ENCODE measurements at places on chromosomes 13 and 19. TPM values are rescaled to one million over a fixed set of nuclear protein-coding genes. Genes with fewer than 3 reads are reported as not detected.

NKG7 gene
- not detected for total RNA-seq

GJB6 gene
- 0.52 TPM for total RNA-seq

FFAR2 gene
- 0.20 TPM for total RNA-seq

VSIG10L gene
- 3.4 TPM for total RNA-seq

KLK14 gene
- total RNA-seq: not detected

ZNF471 gene
- 1.8 TPM for total RNA-seq

DNA sequence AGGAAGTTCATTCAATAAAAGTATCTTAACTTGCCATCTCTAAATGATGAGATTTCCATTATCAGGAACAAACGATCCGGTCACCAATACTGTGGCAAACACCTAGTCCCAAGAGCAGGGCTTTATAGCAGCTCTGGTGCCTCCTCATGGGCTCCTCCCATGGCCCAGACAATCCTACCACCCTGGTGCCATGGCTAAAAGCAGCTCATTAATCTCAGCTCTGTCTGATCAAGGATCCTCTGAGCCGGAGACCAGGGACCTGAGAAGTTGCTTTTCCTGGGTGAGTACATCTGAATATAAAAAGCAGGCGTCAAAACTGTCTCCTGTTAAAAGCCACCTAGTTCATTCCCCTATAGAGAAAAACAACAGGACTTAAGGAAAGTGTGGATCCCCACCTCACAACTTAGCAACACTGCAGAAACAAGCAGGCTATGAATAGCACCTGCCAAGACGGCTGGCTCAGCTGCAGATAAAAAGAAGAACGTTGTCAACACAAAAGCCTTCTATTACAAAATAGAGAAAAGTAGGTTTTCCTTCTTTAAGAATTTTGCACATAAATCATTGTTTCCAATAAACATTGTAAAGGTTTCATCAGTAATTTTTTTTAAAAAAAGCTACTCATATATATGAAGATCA lies 30.3 kb downstream of the TSHZ3 start:
- H3K27ac ChIP-seq: no peak overlapping the region
- H3K4me3 ChIP-seq: no peak overlapping the region
- no peaks in the 10 kb centered on the region for H3K27me3 ChIP-seq
- peaks cover 11% of the 10 kb centered on the region for H3K4me1 ChIP-seq
- DNase-seq: no peak

GRCh38 chr13:94617389-94618000 lies 15.8 kb downstream of the GPR180 start:
- DNase-seq: peak; percentile 40
- no peak overlapping the region for H3K27ac ChIP-seq
- H3K36me3 ChIP-seq: no peaks in the 10 kb centered on the region
- H3K4me1 ChIP-seq: no peaks in the 10 kb centered on the region

GRCh38 chr19:48318286-48318987 lies 6.9 kb upstream of the EMP3 start:
- no peak overlapping the region for H3K4me3 ChIP-seq
- H3K27ac ChIP-seq: no peak overlapping the region
- H3K36me3 ChIP-seq: no peaks in the 10 kb centered on the region
- no peak for DNase-seq
- H3K27me3 ChIP-seq: no peaks in the 10 kb centered on the region

GRCh38 chr19:41225238-41226052 lies 6.4 kb downstream of the AXL start:
- H3K27me3 ChIP-seq: no peaks in the 10 kb centered on the region
- DNase-seq: peak; percentile 89
- no peaks in the 10 kb centered on the region for H3K36me3 ChIP-seq
- peak overlapping the region; percentile 39 for H3K4me3 ChIP-seq
- H3K27ac ChIP-seq: peak overlapping the region; percentile 97
- H3K4me1 ChIP-seq: peaks cover 25% of the 10 kb centered on the region

- H3K4me3 ChIP-seq: no peak overlapping the region
- H3K36me3 ChIP-seq: no peaks in the 10 kb centered on the region
- DNase-seq: no peak
Observed at GRCh38 chr13:98439896-98440295, 137.0 kb downstream of the STK24 start.

DNA sequence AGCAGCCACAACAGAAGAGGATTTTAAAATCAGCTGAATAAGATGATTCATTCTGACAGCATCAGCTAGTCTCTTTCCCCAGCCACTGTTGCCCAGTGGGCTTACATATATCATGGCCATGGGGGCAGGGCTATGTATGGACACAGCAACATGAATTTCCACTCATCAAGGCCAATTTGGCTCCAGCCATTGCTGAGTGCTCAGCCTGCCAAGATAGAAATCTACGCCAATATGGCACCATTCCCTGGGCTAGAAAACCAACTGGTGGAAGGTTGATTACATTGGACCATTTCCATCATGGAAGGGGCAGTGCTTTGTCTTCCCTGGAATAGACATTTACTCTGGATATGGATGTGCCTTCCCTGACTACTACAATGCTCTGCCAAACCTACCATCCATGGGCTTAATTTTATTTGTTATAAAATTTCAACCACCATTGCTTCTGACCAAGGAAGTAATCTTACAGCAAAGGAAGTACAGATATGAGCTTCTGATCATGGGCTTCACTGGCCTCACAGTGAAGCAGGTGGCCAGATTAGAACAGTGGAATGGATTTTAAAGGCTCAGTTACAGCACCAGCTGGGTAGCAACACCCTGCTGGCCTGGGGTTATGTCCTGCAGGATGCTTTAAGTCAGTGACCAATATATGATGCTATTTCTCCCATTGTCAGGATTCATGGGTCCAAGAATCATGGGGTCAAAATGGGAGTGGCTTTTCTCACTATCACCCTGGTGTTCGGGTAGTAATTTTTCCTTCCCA lies 9.8 kb upstream of the ALOX5AP start:
- H3K27me3 ChIP-seq: no peaks in the 10 kb centered on the region
- no peak for DNase-seq

GRCh38 chr13:113822956-113823744 lies 40.7 kb downstream of the GAS6 start:
- DNase-seq: no peak
- no peaks in the 10 kb centered on the region for H3K27me3 ChIP-seq
- no peak overlapping the region for H3K27ac ChIP-seq
- H3K4me1 ChIP-seq: peaks cover 16% of the 10 kb centered on the region
- H3K4me3 ChIP-seq: no peak overlapping the region
- H3K36me3 ChIP-seq: no peaks in the 10 kb centered on the region
